AG08395 (cell line): ENCODE measurements at places on chromosomes 7 and 10.

DNA sequence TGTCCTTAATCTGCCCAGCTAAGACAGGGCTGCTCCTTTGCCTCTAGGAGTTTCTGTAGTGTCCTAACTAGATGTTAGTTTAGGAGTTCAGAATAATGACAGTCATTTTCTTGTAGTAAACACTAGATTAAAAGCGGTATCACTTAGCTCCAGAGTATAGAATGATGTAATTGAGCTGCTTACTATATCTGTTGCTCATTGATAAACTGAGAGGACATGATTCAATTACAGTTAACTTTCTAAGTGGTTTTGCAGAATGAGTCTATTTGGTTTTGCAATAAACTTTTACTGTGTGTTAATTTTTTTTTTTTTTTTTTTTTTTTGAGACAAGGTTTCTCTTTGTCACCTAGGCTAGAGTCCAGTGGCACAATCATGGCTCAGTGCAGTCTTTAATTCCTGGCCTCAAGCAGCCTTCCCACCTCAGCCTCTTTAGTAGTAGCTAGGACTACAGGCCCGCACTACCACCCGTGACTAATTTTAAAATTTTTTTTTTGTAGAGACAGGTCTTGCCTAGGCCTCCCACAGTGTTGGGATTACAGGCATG lies 1.8 kb downstream of the STMP1 start:
- no peak for DNase-seq

DNA sequence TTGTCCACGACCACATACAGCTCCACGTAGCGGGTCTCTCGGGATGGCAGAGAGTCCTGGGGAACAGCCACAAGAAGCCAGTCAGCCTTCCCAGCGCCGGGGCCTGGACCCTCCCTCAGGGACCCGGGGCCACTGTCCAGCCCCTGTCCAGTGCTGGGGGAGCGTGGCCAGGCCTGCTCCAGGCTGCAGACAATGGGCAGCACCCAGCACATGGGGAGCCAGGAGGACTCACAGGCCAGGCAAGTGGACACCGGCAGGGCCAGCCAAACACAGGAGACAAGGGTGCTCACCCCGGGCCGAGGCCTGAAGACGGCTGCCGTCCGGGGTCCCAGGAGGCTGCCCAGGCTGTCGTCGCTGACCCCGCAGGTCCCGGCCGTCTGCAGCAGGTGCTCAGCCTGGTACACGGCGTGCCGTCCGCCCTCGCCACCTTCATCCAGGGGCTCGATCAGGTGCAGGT lies 3.7 kb downstream of the ADAM8 start:
- no peak for DNase-seq

- no peak for DNase-seq
Observed at GRCh38 chr10:81600185-81600584, 274.8 kb upstream of the NRG3 start.

DNA sequence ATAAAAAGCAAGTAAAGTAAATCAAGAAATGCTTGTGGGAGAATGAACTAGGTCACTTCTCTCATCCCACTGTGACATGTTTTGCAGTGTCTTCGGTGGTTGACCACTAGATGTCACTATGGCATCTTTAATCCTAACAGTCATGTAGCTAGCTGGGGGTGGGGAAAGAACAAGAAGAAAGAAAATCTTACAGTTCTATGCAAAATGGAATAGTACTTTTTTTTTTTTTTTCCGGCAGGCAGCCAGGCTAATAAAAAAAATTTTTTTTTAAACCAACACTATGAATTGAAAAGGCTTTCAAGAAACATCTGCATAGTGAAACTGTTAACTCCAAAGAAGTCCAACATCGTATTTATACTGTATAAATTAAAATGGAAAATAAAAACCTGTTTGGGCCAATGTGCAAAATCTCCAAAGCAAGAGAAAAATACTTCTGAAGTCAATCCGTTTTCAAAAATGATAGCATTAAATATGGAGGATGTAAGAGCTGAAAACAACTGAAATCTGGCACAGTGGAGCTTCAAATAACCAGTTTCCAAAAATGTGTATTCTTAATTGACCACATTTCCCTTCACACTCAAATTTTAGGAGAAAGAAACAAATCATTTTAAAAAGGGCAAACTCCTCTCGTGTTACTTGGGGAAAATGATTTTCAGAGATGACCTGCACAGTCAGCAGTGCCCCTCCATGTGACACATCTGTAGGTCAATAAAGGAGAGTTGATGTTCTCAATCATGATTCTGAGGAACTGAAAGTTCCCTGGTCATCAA lies 38.5 kb downstream of the CDK1 start:
- peak; percentile 83 for DNase-seq

DNA sequence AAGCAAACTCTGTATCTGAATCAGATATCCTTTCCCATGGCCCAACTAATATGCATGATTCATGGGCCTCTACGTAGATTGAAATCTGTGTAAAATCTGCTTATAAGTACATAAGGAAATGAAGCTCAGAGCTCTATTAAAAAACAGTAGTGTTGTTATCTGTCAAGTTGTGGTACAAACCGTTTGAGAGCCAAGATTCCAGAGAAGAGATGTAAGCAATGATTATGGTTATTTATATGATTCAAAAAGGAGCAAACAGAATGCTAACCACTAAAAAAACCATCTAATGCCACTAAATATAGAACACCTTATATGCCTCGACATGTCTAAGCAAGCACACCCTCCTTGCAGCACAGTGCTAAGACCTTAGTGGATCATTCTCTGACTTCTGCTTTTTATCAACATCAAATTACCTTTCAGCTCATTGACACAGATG lies 26.6 kb downstream of the RPP38 start:
- DNase-seq, result peak; percentile 18

DNA sequence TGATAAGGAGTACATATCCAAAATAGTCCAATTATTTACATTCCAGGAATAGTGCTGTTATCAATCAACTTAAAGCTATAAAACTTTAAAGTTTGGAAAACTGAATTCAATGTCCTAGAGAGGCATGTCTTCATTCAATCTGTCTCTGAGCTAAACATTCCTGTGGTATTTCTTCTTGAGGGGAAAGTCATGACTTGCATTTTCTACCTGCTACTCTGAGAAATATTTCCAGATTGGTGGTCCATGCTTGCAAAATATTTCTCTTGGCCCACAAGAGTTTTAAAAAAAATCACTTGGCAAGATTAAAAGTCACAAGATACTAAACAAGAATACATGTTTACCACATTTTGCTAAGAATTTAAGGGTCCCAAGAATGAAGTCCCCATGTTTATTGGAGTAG lies 63.6 kb upstream of the HGF start:
- DNase-seq, result peak; percentile 6

DNA sequence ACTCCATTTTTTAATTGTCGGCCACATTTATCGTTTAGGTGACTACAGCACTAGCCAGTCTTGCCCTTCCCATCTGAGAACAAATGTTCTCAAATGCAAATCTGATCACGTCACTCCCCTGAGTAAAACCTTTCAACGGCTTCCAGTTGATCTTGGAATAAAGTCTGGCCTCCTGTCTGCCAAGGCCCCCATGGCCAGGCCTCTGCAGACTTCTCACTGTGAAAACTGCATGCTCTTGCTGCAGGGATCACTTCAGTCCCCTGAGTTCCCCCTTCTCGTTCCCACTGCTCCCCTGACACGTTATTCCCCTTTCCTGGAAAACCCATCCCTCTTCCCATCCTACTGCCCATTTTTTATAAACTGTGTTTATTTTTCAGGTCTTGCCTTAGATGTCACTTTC lies 124.1 kb upstream of the NEBL start:
- DNase-seq, result no peak

DNA sequence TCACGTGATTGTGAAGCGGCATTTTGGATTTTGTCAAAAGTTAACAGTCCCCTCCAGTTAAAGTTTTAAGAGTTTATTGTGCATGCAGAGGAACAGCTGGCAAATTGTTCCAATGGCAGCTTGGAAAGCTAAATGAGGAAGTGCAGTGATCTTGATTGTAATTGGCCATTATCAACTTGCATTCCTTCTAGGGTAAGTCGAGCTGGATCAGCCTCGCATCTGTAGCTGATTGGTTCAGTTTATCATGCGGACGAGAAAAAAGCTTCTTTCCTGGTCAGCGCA lies 566 bp downstream of the ZNF789 start:
- peak; percentile 86 for DNase-seq

GRCh38 chr10:15316145-15316544 lies 54.9 kb downstream of the FAM171A1 start:
- DNase-seq, result no peak

GRCh38 chr10:114714281-114714741 lies 56.2 kb upstream of the ABLIM1 start:
- peak; percentile 25 for DNase-seq

DNA sequence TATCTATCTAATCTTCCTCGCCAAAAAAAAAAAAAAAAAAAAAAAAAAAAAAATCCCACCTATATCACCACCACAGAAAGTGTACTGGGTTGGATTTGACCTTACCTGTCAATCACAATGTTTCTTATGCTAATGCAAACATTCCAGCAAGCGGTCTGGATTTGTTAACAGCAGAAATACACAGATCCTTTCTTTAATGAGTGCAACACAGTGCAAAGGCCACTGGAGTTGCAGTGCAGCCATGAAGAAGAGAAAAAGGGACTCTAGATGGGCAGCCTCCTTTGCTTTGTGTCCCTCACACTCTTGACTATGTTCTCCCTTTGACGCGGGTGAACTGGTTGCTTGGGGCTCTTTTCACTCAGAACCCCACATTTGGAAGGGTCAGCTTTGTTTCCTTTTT lies 127.3 kb upstream of the PRKCQ start:
- no peak for DNase-seq
